Activated effector memory CD4-positive, alpha-beta T cell treated with anti-CD3 and anti-CD28 coated beads, Interleukin-2, amount 50 U/mL, for 16 hours (primary cell): ENCODE measurements at places on chromosomes 11 and 22.

DNA sequence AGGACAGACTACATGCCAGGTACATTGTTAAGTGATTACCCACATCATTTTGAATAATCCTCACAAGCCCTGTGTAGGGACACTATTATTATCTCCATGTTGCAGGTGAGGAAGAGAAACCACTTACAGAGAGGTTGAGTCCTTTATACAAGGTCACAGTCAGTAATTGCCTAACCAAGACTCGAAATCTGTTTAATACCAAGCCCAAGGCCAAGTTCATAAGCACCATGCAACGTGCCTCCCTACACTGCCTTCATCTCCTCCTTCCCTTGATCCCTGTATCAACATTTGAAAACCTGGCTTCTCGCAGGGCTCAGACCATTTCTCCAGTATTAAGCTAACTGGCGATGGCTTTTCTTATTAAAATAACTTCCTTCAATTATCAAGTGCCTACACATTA is 41.7 kb upstream of the SEZ6L start:
- no peak for DNase-seq

GRCh38 chr11:92272651-92273050 is 48.0 kb downstream of the FAT3 start:
- no peak for DNase-seq

- no peak for DNase-seq
Measured at GRCh38 chr11:30433831-30434230, 110.9 kb downstream of the ARL14EP start.

GRCh38 chr11:36558571-36559413 is 9.0 kb upstream of the RAG1 start:
- no peak for DNase-seq

- DNase-seq = no peak
Measured at GRCh38 chr22:35580351-35581022, 36.6 kb downstream of the MB start.

- DNase-seq = no peak
Measured at GRCh38 chr11:116888024-116888423, 50.6 kb upstream of the APOA1 start.

DNA sequence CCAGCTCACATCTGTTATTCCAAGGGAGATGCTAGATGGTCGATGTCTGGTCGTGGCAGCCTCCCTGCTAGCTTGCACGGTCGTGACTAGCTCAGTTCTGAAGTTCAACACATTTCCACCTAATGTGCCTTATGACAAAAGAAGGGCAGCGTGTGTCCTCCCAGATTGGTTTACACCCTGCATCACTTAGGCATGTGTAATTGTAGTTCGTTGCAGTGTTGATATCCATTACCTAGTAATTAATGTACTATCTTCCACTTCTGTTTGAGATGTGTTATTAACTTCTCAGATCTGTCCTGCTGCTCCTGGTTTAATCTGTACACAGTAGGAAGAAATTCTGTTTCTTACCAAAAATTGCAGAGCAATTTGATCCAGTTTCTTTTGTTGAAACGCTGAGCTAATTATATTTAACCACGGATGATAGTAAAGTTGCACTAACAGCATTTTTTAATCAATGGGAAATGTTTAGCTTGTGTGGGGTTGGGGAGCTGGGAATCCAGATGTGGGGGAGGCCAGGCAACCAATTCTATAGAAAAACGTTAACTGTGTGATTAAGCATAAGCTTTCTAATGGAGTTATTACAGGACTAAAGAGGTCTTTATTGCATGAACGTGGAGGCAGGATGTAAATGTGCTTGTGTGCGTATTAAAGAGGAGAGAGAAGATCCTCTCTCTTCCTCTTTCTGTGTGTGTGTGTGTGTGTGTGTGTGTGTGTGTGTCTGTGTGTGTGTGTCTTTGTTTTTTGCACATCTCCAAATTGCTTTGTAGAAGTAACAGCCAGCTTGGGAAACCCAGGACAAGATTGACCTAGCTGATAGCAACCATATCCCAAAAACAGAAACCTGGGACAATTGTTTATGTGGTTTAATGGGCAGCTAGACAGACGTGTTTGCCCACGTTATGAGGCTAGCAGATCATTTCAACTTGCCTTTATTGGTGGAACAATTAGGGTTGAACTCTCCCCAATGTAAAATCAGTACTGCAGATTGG is 145.7 kb upstream of the TTC12 start:
- no peak for DNase-seq

DNA sequence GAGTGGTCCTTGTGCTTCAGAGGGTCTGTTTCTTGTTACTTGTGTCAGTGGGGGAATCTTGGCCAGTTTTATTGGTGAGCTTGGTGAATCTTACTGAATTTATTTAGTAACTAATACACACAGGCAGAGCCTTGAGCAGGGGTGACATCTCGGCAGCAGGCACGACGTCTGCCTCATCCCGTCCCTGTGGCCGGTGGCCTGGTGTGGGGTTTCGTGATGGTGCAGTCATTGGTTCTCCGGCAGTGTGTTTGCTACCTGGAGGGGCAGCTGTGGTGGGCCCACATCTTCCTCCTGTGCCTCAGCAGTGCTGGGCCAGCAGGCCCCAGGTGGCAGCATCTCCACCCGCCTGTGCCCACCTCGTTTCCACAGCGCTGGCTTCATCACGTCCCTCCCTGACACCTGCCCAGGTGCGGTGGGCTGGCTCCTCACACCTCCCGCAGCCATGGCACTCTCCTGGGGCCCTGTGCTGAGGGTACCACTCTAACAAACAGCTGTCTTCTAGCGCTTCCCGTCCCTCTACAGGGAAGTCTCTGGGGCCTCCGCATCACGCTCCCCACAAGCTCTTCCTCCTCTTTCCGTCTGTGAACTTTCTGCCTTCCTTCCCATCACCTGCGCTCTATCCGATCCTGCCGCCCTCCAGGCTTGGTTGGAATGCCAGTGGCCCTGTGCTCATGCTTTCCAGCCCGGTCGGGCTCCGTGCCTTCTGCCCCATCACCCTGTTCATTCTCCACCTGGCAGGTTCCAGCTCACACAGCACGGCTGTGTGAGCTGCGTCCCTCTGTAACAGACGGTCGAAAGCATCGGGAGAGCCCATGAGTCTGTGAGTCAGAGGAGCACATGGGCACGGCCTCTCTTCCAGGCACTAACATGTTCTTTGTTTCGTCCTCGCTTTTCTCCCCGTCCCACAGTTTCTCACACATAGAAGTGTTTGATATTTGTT is 203.4 kb downstream of the TBC1D22A start:
- no peak for DNase-seq

DNA sequence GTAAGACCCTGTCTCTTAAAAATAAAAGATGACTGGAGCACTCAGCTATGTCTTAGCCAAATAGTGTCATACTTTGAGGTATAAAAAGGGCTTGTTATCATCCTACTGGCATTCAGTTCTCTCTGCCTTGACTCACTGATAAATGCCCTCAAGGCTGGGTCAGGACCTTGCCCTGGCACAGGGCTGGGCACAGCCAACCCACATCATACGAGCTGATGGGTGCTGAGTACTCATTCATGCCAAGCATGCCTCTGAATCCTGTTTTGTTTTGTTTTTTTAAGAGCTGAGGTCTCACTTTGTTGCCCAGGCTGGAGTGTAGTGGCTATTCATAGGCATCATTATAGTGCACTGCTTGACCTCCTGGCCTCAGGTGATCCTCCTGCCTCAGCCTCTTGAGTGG is 1.9 kb downstream of the SMTNL1 start:
- DNase-seq = no peak

DNA sequence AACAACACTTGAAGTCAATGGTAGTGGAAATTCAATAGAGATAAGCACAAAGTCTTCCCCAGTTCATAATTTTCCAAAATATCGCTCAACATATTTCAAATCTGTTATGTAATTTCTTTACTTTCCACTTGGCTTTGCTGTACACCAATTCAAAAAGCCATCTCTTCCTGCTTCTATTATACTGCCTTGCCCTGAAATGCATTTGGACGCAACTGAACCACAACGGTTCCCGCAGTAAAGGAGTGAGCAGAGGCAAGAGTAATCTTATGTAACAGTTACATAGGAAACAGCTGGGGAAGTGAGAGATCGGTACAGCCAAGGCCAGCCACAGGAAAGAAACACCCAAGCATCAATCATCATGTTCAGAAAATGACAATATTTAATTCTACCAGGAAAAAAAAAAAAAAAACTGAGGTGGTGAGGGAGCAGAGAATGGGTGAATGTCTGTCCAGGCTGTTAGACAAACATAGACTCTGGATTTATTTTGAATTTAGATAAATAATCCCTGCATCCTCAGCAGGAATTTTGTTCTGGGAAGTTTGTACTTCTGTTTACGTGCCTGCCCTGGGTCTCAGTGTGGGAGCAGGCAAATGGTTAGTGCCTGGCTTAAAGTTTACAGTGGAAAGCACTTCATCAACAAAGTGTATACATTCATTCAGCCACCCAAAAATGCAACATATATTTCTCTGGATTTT is 392.2 kb downstream of the ETS1 start:
- DNase-seq = peak; percentile 66

DNA sequence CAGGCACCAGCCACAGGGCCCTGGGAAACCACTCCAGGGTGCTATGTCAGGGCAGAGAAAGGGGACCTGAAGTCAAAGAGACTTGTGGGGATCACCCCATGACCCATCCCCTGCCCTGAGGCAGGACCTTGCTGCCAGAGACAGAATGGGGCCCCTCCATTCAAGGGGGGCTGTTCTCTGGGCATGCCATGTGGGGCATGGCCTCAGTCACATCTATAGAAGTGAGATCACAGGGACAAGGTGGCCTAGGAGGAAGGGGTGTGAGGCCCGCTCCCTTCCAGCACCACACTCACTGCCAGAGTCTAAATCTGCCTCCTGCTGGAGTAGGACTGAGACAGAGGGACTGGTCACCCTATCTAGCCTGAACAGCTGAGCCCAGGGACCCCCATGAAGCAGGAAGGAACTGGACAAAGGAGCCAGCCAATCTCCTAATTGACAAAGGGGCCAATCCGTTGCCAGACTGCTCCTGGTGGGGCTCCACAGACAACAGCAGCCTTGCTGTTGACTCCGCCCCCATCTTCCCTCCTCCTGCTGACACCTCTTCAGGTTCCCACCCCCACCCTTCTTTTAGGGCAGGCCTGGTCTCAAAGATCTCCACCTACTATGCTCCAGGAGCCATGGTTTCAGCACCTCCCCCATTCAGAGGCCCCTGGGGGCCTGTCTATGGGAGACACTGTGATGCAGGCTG is 26.0 kb downstream of the NEAT1 start:
- DNase-seq = peak; percentile 60

- no peak for DNase-seq
Measured at GRCh38 chr11:86799680-86800075, 664 bp upstream of the PRSS23 start.

GRCh38 chr11:16993495-16993894 is 20.7 kb downstream of the PLEKHA7 start:
- DNase-seq = no peak

- no peak for DNase-seq
Measured at GRCh38 chr22:46592390-46592872, 27.8 kb upstream of the GRAMD4 start.

DNA sequence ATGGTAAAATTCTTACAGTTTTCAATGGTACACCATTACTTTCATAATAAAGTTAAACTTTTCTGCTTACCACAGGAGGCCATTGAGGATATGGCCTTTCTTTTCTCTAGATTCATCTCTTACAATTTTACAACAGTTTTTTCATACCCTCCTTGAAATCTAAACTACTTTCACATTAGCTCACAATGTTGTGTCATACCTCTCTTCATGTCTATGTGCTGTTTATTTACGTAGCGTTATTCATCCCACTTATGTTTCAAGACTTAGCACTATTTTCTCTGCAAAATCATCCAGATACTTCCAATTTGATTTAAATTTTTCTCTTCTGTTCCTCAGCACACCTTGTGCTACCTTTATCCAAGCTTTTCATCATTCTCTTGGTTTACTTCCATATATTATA is 123.3 kb downstream of the METTL15 start:
- DNase-seq = no peak

GRCh38 chr11:40513281-40513680 is 946.2 kb downstream of the LRRC4C start:
- DNase-seq = no peak

DNA sequence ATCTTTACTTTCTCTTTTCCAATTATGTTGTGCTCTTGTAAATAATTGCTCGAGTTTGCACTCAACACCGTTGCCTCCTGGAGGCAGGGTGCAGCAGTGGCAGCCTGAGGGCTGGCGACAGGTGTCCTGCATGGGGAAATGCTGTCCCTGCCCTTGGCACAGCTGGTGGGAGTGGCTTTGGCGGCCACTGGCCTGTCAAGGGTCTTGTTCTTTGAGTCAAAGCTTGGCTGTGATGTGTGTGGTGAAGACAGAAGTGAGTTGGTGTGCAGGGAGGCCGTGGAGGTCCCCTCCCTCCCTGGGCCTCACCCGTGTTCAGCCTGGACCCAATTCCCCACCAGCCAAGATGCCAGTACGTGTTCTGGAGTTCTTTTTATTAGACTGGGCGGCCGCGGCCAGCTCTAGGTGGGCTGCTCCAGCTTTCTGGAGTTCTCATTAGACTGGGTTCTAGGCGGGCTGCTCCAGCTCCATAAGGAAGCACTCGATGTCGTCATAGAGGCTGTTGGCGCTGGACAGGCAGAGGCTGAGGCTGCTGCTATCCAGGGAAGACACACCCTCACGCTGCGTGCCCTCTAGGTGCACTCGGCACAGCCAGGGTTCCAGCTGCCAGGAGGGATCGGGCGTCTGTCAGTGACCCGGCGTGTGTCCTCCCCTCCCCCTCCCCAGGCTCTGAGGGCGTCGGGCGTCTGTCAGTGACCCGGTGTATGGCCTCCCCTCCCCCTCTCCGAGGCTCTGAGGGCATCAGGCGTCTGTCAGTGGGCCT is 3.4 kb downstream of the IRF7 start:
- no peak for DNase-seq

DNA sequence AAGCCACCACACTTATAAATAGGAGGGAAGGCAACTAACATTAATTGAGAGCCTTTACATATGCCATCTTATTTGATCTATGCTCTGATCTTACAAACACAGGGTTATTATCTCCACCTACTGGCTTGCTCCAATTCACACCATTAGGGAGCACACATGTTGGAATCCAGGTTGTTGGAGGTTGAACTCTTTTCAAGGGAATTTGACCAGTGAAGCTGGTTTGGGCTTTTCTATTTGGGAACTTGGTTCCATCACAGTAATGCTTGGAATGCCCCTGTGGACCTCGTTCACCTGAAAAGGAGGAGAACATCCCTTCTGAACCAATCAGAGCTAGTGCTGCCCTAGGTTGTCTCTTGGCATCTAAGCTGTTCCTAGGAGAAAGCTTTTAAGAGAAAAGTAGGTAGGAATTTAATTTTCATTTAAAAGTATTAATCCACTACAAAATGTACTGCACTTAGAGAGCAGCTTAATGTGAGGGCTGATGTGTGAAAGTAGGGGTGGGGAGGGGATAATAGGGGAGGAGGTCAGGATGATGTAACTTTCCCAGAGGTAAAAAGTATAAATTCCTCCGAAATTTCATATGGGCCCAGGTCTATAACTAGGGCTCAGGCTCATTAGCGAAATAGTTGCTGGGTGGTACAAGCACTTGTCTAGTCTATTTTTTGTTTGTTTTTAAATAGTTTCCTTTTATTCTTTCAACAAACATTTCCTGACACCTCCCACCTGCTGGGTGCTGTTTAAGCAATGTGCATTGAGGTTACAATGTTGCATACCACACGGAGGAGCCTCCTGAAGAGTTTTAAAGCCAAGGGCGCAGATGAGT is 7.6 kb upstream of the MICAL2 start:
- no peak for DNase-seq
